Smooth muscle cell of the coronary artery (primary cell): ENCODE measurements at places on chromosomes 11 and 22. TPM values are rescaled to one million over a fixed set of nuclear protein-coding genes. Genes with fewer than 3 reads are reported as not detected.

CCDC88B gene
- 0.12 and 3.2 TPM in 2 replicates for total RNA-seq

CD82 gene
- total RNA-seq, result 2.8 and 36.3 TPM in 2 replicates

ADORA2A gene
- 0.35 and 15.0 TPM in 2 replicates for total RNA-seq

TSGA10IP gene
- not detected in 2 replicates for total RNA-seq

CATSPERZ gene
- 0.15 and 0.23 TPM in 2 replicates for total RNA-seq

FOXRED2 gene
- 2.4 and 4.9 TPM in 2 replicates for total RNA-seq

ART1 gene
- total RNA-seq, result not detected in 2 replicates

ZNRD2 gene
- total RNA-seq, result 34.3 and 43.3 TPM in 2 replicates

MFNG gene
- total RNA-seq, result 0.08 TPM in 1 of 2 replicates, not detected in the other

CLTCL1 gene
- 12.0 and 13.1 TPM in 2 replicates for total RNA-seq
